Putamen (tissue), 1 donor: ENCODE measurements at places on chromosomes 16 and 17.

DNA sequence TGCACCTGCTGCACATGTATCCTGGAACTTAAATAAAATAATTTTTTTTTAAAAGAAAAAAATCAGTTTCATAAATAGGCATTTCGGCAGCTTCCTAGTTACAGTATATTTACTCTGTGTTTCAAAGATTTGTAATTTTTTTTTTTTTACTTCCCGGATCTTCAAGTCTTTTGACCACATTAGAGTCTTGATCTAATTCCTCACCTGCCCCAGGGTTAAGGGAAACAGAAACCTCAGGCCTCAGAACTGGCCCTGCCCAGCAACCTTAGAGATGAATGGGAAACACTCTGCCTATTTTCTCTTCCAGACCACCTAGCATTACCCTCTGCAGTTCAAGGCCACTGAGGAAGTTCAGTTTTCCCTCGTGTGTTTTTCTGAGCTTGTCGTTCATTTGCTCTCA lies 304.0 kb downstream of the MAF start:
- DNase-seq: no peak

DNA sequence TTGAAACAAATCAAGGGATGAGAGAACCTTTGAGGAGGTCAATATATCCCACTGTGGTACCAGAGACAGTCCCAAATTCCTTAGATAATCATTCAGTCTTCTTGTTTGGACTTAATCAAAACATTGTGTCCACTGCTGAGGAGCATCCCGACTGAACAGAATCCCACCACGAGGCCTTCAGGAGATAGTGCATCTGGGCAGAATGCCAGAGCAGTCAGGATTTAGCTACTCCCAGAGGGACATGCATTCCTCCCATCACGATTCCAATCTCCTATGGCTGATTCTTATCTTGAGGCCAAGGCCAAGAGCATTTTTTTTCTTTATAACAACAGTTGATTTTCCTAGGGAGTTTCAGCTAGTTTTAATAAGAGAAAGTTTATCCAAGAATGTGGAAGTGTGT lies 87.4 kb upstream of the COX10 start:
- no peak for DNase-seq

- DNase-seq: no peak
These were observed 1.4 kb upstream of the TSPOAP1 start for GRCh38 chr17:58329810-58330537.

GRCh38 chr17:75639771-75640555 lies 6.7 kb downstream of the SMIM5 start:
- DNase-seq: no peak

GRCh38 chr16:67430504-67430976 lies 381 bp upstream of the HSD11B2 start:
- no peak for DNase-seq

GRCh38 chr17:82320956-82321927 lies 3.8 kb upstream of the CD7 start:
- no peak for DNase-seq

DNA sequence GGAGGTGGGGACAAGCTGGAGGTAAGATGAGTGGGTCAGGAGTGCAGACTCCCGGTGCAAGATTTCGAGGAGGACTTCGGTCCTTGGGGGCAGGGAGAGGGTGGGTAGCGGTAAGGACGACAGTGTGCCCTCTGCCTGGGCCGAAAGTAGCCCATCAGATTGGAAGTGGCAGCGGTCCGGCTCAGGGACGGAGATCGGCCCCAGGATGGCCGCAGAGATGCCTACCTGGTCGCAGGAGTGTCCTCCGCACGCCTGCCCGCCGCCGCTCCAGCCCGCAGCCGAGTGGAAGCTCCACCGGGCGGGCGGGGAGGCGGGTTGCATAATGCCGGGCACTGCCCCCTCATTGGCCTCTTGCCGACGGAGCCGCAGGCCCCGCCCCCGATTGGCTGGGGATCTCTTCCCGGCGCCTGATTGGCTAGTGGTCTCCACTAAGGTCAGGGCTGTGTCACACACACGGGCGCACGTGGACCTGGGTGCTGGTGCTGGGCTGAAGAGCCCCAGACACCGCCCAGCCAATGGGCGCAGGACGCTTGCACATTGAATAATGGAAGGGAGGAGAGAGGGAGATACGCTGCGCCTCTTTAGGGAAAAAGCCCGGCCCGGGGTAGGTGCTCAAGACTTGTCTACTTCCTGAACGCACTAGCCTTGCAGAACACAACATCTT lies at the start of gene PER1:
Gene PER1, minus strand, starts transcription at position 293 of the 664 bp plus-strand sequence. CDS start 1,698 bp downstream, outside the sequence.
- peak; percentile 92 for DNase-seq

- DNase-seq: no peak
These were observed 68.6 kb downstream of the SMPD3 start for GRCh38 chr16:68379472-68380347.

DNA sequence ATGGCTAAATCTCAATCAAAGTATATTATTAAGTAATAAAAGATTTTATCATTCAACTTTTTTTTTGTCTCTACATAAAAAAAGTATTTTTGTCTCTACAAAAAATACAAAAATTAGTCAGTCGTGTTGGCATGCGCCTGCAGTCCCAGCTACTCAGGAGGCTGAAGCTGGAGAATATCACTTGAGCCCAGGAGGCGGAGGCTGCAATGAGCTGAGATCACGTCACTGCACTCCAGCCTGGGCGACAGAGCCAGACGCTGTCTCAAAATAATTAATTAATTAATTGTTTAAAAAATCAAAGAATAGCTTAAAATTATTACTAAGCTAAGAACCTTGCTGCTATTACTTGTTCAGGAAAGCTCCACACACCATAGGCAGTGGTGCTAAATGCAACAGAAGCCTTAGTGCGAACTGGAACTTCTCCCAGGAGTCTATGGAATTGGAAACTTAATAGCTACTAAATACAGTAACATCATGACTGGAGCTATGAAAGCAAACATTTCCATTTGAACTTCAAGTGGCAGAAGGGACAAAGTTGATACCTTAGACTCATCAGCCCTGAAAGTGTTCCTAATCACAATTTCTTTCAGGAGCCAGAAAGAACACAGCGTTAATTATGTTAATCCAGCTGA lies 22.6 kb downstream of the ADCY9 start:
- DNase-seq: no peak

DNA sequence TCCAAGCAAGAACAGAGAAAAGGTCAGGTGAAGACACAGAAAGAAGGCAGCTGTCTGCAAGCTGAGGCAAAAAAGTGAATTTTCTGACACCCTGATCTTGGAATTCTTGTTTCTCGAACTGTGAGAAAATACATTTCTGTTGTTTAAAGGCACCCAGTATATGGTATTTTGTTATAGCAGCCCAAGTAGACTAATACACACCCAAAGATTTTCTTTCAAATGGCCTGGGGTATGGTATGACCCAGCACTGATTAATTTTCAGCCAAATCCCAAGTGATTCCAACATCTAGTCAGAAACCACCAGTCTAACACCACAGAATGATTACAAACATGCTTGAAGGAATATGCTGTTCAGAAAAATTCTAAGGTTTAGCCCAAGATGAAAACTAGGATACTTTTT lies 36.8 kb downstream of the TRIM37 start:
- DNase-seq: no peak

- peak; percentile 57 for DNase-seq
These were observed 15.7 kb downstream of the ADCY7 start for GRCh38 chr16:50282010-50282538.

DNA sequence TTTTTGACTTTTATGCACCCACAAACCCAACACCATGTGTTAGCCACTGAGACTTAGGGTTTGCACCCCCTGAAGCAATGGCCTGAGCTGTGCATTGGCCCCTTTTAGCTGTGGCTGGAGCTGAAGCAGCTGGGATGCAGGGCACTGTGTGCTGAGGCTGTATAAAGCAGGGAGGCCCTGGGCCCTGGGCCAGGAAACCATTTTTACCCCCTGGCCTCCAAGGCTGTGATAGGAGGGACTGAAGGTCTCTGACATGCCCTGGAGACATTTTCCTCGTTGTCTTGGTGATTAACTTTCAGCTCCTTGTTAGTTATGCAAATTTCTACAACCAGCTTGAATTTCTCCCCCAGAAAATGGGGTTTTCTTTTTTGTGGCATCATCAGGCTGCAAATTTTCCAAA lies 6.7 kb upstream of the ANKFN1 start:
- DNase-seq: no peak

- DNase-seq: no peak
These were observed 9.9 kb downstream of the TLE7 start for GRCh38 chr16:71431991-71432390.

- no peak for DNase-seq
These were observed 57.7 kb upstream of the SLC25A19 start for GRCh38 chr17:75346906-75347305.

GRCh38 chr16:18833707-18834505 lies 32.6 kb upstream of the ARL6IP1 start:
- DNase-seq: no peak

GRCh38 chr17:28646039-28646754 lies 1.2 kb upstream of the BLTP2 start:
- DNase-seq: no peak

GRCh38 chr17:70327279-70327678 lies 157.9 kb downstream of the KCNJ2 start:
- DNase-seq: no peak

DNA sequence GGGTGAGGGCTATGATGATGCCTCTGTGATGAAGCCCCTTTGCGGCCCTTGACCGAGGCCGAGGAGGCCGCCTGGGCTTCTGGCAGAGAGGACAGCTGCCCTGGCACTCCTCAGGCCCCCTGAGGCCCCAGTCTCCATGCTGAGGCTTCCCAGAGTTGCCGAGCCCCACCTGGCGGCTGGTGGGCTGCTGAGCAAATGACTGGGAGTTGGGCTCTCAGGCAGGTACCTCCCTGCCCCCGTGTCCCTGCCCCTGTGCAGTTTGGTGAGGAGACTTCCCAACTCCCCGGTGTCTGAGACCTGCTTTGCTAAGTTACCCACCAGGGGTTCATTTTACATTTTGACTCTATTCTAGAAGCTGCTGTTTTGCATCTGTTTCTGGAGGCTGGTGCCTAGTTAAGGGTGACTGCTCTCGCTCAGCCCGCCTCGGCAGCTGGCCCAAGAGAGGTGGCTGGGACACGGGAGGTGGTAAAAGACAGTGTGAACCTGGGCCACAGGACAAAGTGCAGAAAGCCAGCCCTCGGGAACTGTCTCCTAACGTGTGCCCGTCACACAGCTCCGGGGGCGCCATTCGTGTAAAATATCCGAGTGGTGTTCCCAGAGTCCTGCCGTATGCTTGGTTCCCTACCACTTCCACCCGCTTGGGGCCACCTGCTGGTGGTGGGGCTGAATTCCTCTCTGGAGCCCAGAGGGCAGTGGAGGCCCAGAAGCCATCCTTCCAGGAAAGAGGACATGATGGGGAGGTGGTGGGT lies 134.5 kb downstream of the RAB11FIP4 start:
- DNase-seq: no peak

- no peak for DNase-seq
These were observed 76.8 kb downstream of the ABCA8 start for GRCh38 chr17:68878226-68878885.
